ENCODE measurements at places on chromosomes 6 and 20. TPM values are rescaled to one million over a fixed set of nuclear protein-coding genes. Genes with fewer than 3 reads are reported as not detected.

GRCh38 chr6:69647726-69648125 lies 149.1 kb downstream of the LMBRD1 start:
- no peak for DNase-seq

DNA sequence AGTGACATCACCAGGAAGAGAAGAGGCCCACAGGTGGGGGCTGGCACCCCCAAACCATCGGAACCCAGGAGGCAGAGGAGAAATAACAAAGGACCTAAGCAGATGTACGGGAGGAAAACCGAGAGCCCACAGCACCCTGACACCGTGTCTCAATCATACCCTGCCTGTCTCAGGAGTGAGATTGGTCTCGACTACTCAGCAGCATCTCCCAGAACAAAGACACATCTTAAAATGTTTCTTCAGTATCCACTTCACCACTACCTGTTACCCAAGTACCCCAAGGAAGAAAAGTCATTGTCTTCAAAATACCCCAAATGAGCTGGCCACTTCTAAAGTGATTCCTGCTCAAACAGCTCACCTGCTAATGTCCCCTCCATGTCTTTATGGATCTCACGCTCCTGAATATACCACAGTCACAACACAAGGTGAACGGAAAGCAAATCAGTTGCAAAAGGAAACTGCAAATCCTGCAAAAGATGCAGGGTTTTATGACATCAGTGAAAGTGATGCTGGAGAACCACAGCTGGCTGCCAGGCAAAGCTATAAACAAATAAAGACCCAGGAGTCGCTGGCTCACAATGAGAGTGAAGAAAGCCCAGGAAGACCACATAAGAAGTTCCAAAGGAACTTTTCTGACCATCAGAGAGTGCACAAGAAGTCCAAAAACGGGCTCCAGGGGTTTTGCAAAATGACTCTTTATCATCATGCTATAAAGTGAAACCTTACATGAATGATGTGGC lies 44.1 kb downstream of the PREX1 start:
- no peak for DNase-seq

DNA sequence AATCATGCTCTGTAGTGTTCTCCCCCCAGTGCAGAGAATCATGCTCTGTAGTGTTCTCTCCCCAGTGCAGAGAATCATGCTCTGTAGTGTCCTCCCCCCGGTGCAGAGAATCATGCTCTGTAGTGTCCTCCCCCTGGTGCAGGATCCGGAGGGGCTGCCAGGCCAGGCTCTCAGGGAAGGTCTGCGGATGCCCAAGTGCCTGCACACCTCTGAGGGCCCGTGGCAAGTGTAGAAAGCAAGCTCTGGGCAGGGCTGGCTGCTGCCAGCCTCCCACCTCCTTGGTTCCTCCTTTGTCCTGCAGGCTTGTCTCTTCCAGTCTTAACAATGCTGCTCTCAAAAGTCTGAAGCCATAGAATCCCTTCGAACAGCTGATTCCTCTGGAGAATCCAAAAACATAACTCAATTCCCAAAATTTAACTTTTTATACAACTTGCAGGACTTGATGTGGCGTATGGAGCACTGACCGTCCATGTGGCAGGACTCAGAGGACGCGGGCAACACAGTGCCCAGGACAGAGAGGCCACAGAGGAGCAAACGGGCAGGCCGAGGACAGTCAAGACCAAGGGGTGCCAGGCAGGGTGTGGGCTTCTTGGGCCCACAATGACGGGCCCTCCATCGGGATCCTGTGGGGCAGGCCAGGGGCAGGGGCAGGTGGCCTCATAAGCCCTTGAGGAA lies 44.6 kb upstream of the BHLHE23 start:
- DNase-seq, result no peak

Gene ABCF1
- total RNA-seq, result 47.1 TPM

Gene FAM217A
- total RNA-seq, result not detected

Gene CPXM1
- total RNA-seq, result 38.5 TPM

Gene MATN4
- not detected for total RNA-seq

Gene DACT2
- total RNA-seq, result not detected

All from thyroid gland (tissue), 4 donors.